Midbrain (tissue), 1 donor: ENCODE measurements at places on chromosomes 13 and 19.

DNA sequence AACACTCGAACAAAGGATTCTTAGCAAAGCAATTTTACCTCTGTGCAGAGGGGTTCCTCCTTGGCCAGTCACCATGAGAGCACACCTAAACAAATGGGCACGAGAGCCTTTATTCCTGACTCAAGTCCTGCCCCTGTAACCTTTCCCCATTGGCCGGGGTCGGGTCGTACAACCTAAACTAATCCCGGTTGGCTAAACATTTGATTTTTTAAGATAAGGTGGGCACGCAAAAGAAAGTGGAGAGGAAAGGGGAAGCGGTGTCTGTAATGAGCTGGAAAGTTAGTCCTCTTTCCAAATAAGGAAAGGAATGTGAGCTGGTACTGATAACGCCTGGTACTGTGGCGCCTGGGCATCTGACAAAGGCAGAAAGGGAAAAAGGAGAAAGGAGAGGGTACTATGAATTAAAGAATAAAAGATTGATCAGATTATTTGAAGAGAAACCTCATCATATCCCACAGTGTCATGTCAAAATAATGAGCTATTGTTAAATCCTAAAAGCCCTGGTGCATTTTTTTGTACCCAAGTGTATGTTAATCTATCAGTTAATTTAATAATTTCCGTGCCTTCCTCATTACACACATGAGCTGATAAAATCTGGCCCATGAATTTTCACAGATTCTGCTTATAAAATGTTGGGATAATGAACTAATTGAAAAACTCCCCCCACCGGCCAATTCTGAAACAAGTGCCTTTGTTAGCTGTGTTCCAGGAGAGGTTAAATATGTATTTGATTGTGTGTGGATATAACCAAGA is 335.7 kb downstream of the RFC3 start:
- DNase-seq = no peak

DNA sequence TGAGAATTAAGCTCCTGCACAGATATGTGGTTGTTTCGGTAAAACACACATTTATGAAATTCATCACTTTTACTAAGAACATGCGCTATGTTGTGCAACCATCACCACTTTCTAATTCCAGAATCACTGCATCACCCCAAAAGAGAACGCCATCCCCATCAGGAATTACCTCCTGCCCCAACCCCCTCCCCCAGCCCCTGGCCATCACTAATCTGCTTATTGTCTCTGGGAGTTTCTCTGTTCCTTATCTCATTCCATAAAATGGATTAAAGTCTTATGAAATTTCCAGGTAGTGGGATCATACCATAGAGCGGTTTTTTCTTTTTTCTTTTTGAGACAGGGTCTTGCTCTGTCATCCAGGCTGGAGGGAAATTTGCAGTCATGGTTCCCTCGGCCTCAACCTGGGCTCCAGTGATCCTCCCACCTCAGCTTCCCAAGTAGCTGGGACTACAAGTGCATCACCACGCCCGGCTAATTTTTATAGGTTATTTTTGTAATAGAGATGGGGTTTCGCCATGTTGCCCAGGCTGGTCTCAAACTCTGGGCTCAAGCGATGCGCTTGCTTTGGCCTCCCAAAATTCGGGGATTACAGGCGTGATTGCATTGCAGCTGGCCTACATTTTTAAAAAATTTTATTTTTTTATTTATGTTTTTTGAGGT is 3.5 kb downstream of the ZSCAN5B start:
- no peak for DNase-seq

- DNase-seq = peak; percentile 38
Measured at GRCh38 chr19:47719047-47719859, 6.0 kb downstream of the EHD2 start.

GRCh38 chr13:35131471-35131870 is 189.4 kb downstream of the NBEA start:
- no peak for DNase-seq

- no peak for DNase-seq
Measured at GRCh38 chr13:39910833-39911232, 255.4 kb downstream of the COG6 start.

DNA sequence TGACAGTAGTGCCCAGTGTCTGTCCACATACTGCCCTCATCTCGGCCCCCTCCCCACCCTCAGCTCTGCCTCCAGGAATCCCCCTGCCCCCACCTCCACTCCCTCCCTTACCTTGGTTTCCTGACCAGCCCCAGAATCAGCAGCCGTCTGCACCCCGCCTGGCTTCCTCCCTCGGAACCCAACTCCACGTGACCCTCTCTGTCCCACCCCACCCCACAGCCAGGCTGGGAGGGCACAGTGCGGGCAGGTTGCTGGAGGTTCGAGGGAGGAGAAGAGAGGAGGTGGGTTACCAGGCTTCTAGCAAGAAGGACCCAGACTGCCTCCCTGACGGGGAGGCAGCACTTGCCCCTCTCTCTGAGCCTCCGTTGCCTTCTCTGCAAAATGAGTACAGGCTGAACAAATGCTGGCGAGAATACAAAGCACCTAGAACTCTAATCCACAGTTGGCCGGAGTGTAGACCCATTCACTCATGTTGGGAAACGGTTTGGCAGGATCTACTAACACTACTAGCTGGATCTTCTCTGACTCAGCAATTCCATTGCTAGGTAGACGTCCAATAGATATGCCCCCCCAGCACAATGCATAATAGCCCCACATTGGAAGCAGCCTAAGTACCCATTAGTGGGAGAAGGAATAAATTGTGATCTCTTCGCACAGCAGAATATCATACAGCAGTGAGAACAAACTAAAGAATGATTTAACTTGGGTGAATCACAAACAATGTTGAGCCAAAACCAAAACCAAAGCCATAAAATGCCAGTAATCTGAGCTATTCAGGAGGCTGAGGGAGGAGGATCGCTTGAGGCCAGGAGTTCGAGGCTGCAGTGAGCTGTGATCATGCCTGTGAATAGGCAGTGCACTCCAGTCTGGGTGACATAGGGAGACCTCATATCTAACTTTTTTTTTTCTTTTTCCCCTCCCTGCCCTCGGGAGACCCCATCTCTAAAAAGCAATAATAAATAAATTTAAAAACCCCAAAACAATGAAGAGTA is at the start of gene RASAL3:
TSS of gene RASAL3 (minus strand) at position 151 of the 992 bp plus-strand sequence. CDS start 186 bp downstream, outside the sequence.
- no peak for DNase-seq

DNA sequence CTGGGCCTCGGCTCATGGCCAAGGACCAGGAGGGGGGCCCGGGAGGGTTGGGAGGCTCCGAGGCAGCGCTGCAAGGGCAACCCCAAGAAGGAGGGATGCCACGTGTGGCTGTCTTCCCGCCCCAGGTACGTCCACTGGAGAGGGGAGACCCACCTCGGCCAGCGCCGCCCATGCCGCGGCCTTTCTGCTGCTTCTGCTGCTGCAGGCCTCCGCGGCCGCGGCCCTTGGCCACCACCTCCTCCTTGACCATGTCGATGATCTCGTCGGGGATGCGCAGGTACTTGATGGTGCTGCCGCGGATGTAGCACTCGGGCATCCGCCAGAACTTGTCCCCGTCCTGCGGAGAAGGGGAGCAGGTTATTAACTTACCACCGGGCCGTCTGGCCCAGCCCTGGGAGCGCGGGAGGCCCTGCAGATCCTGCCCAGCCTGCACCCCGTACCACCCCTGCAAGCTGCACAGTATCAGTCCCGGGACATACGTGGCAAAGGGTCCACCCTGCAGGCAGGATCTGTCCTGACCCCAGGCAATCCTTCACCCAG is 13.3 kb downstream of the LSM4 start:
- no peak for DNase-seq

GRCh38 chr13:44678197-44678596 is 102.1 kb upstream of the TSC22D1 start:
- no peak for DNase-seq

DNA sequence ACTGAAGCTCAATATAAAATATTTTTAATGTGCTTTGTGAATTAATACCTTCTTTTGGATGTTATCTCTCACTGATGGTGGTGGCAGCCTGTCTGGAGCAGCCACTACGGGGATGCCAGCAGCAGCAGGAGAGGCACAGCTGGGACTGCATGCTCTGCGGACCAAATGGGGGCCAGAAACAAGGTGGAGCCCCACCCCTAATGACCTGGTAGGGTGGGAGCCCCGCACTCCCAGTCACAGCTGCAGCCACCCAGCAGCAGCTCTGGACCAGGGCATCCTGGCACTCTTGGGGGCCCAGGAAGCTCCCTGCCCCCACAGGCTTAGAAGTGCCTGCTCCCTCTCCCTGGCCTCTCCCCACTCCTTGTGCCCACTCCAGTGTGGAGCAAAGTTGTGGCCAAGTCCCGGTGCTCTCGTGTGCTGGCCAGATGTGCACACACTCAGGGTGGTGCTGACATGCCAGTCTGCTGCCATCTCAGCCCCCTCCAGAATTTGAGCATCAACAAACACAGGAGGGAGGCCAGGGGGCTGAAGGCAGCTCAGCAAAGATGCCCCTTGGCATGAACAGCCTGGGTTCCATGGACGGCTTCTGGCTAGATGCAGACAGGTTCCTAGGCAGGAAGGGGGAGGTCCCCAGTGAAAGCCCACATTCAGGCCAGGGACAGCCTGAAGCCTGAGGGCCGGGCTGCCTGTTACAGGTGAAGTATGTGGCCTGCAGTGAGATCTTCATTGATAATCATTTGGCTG is 696.7 kb upstream of the SLITRK5 start:
- no peak for DNase-seq

DNA sequence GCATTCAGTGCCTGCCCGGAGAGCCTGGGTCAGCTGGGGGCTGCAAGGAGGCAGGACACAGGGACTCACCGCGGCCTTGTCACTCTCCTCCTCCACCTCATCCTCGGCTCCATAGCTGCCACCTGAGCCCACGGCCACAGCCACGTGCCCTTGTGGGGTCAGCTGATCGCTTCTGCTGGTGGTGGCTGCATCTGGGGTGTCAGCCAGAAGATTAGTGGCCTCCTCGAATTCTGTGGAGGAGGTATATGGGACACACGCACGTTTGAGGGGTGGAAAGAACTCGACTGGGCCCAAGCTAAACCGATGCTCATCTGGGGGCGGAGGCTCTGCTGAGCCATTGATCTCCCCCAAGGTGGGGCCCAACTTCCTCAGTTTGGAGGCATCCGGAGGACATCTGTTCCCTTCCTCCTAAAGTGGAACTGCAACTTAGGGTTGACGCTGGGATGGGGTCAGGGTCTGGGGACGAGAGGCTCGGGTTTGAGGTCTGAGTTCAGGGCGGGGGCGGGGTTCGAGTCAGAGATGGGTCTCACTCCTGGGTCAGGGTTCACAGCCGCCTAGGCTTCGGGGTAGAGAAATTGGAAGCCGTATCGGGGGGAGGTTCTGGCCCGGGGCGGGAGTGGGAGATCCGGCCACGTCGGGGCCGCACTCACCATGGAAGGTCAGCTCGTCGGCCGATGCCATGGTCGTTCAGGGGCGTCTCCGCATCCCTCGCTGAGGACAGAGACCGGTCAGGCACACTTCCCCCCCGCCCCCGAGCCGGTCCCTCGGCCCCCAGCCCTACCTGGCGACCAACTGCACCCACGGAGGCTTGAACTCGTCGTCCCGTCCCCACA is 493 bp downstream of the YIPF2 start:
- DNase-seq = no peak

DNA sequence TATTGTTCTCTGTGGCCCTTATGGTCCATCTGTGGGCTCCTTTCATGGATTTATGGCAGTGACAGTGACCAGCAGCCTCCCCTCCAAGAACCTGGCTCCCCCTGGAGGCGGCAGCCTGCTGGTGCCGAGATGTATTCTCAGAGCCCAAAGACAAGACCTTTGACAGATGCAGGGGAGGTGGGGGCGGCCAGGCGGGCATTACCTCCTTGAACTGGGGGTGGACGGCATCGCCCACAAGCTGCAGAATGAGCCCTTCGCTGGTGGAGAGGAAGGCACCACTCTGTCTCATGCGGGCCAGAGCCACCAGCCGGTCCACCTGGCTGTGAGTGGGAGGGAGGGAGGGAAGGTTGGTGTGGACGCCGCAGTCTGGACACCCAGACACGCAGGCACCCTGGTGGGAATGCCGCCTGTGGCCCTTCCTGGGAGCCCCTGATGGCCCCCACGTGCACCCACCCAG is 6.6 kb downstream of the ISOC2 start:
- peak; percentile 40 for DNase-seq

GRCh38 chr19:18898081-18898606 is 2.2 kb upstream of the CERS1 start:
- no peak for DNase-seq

DNA sequence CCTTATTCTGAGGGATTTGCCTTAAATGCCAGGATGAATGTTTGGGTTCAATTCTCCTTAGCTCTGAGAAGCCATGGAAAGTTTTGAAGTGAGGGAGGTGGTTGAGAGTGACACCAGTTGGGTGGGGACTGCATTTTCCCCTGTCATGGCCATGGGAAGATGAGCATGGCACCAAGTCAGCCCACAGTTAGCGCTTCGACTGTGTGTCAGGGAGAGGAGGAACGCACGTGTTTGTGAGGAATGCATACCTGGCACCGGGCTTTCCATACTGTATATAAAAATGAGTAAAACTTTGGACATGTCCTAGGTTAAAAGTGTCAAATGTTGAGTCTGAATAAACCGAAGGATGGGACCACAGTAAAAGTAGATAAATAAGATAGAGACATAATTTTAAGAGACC is 187.5 kb upstream of the KL start:
- no peak for DNase-seq

DNA sequence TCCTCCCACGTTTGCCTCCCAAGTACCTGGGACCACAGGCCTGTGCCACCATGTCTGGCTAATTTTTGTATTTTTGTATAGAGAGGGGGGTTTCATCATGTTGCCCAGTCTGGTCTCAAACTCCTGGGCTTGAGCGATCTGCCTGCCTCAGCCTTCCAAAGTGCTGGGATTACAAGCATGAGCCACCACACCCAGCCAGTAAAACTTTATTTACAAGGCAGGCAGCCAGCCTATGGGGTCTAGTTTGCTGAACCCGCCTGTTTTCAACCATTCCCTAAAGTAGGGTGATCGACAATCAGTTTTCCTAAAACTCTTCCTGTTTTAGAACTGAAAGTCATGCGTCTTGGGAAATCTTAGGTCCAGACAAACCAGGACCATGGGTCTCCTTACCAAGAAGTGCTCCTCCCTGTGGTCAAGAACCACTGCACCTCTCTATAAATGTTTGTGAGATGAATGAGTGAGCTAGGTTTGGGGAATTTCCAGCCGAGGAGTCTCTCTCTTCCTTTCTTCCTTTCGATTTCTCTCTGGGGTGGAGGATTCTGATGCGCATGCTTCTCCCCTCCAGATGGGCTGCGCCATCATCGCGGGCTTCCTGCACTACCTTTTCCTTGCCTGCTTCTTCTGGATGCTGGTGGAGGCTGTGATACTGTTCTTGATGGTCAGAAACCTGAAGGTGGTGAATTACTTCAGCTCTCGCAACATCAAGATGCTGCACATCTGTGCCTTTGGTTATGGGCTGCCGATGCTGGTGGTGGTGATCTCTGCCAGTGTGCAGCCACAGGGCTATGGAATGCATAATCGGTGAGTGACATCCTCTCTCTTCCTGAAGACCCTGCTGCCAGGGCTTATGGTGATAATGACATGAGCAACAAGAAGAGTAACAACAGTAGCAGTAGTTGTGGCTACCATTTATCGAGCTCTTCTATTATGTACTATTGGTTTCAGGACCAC is 38.7 kb downstream of the ADGRE1 start:
- DNase-seq = no peak

GRCh38 chr13:48317511-48318376 is 14.2 kb downstream of the RB1 start:
- no peak for DNase-seq
